Activated CD4-positive, alpha-beta T cell treated with anti-CD3 and anti-CD28 coated beads, Interleukin-2, amount 50 U/mL, for 16 hours (primary cell): ENCODE measurements at places on chromosomes 12 and 14.
A peak's percentile ranks its signal among the peaks of the same experiment; 100 is the strongest.

GRCh38 chr12:125100551-125101434 lies 35.6 kb downstream of the AACS start:
- no peak for DNase-seq

DNA sequence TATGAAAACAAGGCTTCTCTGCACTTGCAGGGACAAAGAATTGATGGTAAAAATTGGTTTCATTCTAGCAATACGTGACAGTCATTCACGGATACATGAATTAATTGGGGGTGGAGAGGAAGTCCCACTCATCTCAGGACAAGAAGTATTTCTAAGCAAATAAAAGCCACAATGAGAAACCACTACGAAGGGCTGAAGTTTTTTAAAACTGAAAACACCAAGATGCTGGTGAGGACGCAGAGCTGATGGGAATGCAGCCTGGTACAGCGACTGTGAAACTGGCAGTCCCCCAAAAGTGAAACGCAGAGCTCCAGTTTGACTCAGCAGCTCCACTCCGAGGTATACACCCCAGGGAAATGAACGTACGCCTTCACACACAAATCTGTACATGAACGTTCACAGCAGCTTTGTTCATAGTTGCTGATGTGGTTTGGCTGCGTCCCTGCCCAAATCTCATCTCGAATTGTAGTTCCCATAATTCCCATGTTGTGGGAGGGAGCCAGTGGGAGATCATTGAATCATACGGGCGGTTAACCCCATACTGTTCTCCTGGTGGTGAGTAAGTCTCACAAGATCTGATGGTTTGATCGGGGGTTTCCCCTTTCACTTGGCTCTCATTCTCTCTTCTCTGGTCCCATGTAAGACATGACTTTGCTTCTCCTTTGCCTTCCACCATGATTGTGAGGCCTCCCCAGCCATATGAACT lies 89.0 kb downstream of the SCARB1 start:
- DNase-seq, result peak; percentile 98

DNA sequence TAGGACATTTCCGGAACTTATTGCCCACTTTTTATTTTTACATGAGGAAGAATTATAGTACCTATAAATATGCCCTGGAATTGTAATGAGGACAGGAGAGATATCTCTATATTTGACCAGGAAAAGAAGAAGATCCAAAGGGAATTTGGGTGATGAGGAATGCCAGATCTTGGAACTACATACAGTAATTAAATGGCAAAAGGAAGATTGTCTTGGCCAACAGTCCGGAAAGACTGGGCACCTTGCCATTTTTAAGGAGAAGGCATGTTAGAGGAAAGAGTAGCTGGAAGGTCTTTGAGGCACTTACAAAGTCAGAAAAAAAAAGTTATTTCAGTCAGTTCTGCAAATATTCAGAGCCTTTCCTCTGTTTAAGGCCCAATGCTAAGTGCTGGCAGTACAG lies 616.4 kb downstream of the MED13L start:
- no peak for DNase-seq

DNA sequence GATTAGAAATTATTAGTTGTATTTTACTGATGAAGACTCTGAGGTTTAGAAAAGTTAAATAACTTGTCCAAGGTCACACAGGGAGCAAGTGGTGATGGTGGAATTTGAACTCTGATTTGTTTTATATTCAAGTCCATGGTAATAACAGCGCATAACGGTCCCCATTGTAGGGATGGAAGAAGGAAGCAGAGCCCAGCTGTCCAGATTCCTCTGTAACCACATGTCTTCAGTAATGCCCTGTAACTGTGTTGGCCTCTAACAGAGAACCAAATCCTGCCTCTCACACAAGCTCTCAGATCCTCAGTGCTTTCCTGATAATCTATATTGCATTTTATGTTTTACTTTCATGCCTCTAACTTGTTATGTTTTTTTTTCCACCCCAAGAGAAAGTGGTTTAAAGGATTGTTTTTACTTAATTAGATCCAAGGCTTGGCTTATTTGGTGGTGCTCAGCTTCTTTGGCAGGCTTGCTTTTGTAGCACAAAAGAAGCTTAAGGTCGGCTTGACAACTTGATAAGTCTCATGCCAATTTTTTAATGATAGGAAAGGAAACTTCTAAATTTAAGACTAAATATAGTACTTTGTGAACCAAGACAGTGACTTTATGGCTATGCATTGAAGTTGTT lies 105.1 kb upstream of the SEL1L start:
- no peak for DNase-seq

GRCh38 chr12:62006076-62006732 lies 254.0 kb upstream of the USP15 start:
- DNase-seq, result peak; percentile 41

- DNase-seq, result no peak
Measured at GRCh38 chr14:52769887-52770286, 21.5 kb downstream of the GNPNAT1 start.

DNA sequence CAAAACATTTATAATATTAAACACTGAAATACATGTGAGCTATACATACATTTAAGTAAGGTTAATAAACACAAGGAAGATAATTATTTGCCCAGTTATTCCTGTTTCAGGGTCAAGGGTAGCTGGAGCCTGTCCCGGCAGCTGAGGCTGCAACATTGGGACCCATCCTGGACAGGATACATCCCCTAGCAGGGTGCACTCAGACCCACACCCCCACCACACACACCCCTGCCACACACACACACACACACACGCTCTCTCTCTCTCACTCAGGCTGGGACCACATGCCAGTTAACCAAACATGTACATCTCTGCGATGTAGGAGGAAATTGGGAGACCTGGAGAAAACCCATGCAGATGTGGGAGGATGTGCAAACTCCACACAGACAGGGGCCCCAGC lies 112.6 kb upstream of the TMCC3 start:
- no peak for DNase-seq

- no peak for DNase-seq
Measured at GRCh38 chr12:16669756-16670155, 63.8 kb upstream of the LMO3 start.

DNA sequence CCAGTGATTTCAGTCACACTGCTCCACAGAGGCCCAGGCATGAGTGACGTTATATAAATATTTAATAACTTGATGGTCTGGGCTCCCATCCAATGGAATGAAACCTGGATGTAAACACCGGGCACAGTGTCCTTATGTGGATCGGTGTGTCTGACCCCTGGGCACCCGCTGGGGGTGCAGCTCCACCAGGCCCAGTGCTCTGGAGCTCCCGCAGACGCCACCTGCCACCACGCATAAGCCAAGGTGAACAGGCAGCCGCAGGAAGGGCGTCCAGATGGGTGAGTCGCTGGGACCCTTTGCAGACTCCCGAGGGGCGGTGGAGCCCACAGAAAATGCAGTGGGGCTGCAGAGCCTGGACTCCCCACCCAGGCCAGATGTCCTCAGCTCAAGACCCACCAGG lies 121.6 kb downstream of the SCARB1 start:
- DNase-seq, result no peak

DNA sequence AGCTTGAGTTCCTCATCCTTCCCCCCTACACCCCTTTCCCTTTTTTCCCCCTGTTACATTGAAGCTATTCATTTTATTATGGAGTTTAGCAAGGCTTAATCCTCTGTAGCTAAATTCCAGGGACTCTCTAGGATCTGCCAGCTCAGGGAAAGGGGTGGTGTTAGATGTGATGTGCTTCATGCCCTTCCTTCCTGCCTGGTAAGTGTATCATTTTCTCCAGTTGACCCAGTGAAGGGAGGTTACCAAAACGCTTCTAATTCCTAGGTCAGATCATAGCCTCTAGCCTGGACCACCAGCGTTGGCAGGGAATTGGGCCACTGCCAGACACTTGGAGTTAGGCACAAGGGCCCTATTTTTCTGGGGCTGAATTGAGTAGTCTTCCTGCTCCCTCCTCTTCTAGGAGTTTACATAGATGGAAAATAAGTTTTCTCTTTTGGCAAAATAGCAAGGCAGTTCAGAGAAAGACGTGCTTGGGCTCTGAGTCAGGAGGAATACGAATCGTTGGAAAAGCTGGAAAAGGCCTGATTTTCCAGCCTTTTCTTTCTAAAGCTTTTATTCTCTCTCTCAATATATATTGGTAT lies 88.3 kb downstream of the NPAS3 start:
- no peak for DNase-seq

GRCh38 chr14:71206766-71207371 lies 299.6 kb downstream of the PCNX1 start:
- no peak for DNase-seq

DNA sequence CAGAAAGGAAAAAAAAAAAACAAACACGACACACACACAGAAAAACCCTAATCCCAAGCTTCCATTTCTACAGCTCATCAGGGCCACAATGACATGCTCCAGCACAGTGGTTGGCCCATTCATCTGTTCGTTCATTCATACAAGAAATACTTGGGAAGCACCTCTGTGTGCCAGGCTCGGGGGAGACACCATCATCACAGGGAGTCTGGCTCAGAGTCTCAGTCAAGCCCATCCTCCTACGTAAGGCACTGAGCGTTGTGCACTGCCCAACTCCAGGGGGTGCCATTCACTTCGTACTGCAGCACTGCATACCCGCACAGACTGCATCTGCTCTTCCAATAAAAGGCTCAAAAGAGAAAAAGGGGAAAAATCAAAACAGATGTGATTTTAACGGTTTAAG lies 15.3 kb downstream of the VPS37B start:
- no peak for DNase-seq
